Lung (tissue), 17 donors: ENCODE measurements at places on chromosomes 5 and 9.

- no peak for DNase-seq
Observed at GRCh38 chr5:33523208-33523771, 82.5 kb downstream of the TARS1 start.

- no peak for DNase-seq
Observed at GRCh38 chr9:6525326-6526045, 112.5 kb downstream of the UHRF2 start.

DNA sequence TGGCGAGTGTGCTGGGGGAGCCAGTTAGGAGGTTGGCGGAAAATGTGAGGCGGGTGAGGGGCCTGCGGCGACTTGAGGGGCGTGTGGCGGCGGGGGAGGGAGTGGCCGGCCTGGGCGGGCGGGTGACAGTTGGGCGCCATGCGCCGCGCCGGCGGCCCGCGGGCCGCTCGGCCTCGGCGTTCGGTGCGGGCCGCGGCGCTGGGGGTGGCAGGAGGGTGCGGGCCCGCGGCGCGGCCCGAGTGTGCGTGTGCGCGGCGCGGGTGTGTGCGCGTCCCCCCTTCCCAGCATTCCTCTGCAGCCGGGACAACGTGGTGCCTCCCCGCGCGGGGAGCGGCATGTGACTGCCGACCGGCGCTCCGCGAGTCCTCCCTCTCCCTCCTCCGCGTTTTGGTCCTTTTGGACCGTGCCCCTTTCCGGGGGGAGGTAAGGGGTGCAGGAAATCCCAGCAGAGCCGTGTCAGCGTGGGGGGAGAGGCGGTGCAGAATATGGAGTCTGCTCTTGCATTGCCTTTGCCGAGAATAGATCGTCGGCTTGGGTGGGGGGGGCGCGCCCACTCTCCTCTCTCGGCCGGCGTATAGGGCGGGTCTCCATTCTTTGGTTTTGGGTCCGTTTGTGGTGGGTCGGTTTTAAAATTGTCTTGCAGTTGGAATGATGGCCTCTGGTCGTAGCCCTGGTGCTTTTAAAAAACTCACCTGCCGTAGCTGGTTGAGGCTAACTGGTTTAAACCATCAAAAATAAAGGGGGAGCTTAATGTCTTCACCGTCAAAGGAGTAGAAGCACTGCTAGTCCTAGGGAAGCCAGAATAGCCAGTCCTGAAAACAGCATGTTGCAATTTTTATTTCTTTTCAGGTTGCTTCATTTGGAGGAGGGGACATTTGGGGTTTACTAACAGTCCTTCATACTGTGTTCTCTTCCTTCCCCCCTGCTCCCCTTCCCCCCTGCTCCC is 2.0 kb downstream of the LARP1 start:
- peak; percentile 74 for DNase-seq

DNA sequence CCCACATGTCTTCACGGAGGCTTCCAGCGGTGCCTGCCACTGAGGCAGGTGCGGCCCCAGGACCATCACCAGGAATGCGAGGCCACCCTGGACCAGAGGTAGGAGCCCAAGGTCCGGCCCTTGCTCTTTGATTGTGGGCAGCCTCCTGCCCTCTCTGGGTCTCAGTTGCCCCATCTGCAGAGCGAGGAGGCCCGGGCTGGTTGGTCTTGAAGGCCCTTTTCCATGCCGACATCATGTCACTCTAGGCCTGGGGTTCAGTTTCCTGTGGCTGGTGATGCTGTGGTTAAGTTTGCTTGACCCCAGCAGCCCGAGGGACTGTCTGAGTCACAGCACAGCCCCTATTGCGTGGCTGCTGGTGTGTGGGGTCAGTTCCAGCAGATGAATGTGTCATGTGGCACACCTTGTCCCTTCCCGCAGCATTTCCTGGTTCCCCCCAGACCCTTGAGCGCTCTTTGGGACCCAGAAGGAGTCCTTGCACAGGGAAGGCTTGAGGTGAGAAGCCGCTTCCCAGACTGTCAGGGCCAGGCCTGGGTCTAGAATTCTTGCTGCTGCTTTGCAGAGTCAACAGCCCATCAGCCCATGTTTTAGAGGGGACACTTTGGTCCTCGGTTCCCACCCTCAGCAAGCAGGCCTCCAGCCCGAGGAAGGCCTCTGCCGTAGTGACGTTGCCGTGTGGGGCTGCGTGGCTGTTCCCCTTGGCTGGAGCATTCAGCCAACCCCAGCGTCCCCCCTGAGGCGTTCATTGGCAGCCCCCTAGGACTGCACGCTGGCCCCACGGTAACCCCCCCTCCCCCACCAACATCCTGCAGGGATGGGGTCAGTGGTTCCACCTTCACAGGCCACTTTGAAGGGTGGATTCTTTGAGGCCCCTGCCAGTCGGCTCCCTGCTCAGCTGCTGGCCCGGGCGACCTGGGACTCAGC is 31.0 kb upstream of the HMCN2 start:
- DNase-seq, result no peak

DNA sequence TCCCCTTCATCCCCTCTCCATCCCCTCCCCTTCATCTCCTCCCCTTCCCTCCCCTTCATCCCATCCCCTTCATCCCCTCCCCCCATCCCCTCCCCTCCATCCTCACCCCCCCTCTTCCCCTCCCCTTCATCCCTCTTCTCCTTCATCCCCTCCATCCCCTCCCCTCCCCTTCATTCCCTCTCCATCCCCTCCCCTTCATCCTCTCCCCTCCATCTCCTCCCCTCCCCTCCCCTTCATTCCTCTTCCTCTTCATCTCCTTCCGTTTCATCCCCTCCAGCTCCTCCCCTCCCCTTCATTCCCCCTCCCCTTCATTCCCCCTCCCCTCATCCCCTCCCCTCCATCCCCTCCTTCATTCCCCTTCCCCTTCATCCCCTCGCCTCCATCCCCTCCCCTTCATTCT is 40.1 kb downstream of the TARS1 start:
- no peak for DNase-seq

GRCh38 chr5:143318270-143318669 is 85.2 kb downstream of the NR3C1 start:
- no peak for DNase-seq

- no peak for DNase-seq
Observed at GRCh38 chr5:107671742-107672210, 1.0 kb upstream of the EFNA5 start.

- peak; percentile 52 for DNase-seq
Observed at GRCh38 chr5:177301503-177302165, 1.9 kb downstream of the RAB24 start.

DNA sequence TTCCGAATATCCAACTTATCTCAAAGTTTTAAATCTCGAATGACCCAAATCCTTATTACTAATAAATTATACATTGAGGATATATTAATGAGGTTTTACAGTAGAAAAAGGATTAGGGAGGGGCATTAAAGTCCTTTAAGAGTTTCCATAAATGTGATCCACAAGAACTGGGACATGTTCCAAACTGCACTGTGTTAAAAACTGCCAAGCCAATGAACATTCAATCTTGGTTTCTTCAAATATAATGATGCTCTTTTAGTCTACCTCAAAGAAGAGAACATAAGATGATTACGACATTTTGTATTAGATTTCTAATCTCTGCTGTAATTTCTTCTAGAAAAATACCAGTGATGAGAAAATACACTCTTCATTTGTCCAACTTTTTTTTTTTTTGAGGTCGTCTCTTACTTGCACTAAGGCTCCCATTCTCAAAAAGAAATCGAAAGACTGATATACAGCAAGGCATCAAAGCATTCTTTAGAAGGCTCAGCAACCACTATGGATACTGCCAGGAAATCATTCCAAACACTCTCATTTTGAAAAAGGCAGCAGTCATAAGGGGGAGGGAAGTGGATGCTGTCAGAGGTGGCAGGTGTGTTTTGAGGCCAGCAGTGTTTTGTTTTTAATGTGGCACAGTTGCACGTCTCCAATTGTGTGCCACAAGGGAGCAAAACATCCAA is 1.7 kb downstream of the PTAR1 start:
- peak; percentile 82 for DNase-seq

DNA sequence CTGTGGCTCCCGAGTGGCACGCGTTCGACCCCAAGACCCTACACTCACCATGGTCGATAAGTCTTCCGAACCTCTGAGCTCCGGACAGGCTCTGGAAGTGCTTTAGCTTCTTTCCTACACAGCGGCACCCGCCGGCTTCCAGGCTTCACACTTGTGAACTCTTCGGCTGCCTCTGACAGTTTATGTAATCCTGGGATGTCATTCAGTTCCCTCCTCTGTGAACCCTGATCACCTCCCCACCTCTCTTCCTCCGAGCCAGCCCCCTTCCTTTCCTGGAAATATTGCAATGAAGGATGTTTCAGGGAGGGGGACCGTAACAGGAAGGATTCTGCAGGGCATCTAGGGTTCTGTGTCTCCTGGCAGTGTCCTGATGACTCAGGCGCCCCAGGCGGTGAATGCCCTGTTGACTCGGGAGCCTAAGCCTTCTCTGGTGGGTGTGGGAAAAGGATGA is at the start of gene CD14:
Gene CD14, minus strand, starts transcription at position 155 of the 451 bp plus-strand sequence. Its CDS starts 104 bp downstream, at position 51.
- DNase-seq, result no peak

DNA sequence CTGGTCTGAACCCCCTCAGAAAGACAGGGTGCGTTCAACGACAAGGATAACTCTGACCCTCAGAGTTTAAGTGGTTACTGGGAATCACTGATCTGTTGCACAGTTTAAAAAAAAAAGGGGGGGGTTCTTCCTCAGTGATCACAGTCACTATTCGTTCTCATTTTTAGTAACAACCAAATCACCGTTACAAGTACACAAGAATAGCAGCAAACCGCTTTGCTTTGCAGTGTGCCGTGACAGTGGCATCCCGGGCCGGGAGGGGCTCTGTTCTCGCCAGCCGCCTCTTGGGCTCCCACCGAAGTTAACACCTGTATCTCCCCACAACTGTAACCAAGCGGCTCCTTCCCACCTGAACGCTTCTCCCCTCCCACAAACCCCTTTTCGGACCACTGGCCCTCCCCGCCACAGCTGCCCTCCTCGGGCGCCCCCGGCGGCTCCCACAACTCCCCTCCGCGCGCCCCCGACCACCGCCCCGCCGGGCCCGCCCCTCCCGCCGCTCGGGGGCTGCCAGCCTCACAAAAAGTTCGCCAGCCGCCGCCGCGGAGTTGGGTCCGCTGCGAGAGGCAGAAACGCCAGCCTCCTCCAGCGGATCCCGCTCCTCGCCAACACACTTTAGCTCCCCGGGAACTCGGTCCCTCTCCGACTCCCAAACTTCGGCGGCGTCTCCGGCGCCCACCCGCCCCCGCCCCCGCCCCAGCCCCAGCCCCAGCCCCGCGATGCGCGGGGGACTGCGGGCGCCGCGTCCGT is 1.2 kb downstream of the SSBP2 start:
- peak; percentile 50 for DNase-seq

DNA sequence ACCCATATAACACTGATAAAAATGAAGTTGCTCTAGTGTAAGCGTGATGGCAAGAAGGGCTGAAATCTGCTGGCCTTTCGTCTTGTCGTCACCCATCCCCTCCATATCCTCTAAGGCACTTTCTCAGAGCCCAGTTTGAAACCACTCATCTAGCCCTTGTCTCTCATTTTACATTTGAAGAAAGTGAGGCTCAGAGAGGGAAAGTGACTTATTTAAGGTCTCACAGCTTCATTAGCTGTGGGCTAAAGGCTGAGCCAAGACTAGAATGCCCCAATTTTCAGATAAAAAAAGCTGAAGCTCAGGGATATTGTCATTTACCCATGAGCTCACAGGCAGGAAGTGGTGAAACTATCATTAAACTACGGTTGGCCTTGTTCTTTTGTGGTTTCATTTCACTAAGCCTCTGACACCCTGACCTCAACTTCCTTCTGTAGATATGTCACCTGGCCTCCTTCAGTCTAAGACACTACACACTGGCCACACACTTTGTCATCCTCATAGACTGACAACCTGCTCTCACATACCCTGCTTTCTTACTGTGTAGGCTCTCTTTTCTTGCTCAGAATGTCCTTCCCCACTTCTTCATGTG is 176.7 kb upstream of the DMAC1 start:
- DNase-seq, result no peak

GRCh38 chr5:65076251-65076869 is 307.6 kb downstream of the CWC27 start:
- peak; percentile 29 for DNase-seq

DNA sequence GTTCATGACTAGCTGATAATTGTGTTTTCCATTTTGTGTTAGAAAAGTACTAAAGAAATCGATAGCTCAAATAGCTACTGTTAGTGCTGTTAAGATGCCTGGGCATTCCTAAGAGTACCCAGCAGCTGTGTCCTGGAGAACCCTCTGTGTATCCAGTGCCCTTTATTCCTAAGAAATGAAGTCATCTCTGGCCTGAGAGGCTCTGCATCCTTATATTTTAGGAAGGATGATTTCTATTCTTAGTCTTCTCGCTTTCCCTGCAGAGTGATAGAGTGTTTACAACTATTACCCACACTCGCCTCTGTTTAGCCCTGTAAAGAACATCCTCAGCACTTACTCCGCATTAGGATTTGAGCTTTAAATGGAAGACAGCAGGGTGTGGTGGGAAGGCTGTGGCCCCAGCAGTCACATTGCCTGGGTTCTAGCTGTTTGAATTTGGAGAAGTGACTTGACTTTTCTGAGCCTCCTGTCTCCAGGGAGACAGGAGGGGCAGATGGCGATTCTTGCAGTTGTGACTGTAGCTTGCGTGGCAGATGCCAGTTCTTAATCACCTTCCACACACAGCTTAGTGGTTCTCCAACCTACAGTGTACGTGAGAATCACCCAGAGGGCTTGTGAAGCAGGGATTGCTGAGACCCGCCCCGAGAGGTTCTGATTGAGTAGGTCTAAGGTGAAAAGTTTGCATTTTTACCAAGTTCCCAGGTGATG is 177.2 kb upstream of the PITX1 start:
- DNase-seq, result peak; percentile 14

DNA sequence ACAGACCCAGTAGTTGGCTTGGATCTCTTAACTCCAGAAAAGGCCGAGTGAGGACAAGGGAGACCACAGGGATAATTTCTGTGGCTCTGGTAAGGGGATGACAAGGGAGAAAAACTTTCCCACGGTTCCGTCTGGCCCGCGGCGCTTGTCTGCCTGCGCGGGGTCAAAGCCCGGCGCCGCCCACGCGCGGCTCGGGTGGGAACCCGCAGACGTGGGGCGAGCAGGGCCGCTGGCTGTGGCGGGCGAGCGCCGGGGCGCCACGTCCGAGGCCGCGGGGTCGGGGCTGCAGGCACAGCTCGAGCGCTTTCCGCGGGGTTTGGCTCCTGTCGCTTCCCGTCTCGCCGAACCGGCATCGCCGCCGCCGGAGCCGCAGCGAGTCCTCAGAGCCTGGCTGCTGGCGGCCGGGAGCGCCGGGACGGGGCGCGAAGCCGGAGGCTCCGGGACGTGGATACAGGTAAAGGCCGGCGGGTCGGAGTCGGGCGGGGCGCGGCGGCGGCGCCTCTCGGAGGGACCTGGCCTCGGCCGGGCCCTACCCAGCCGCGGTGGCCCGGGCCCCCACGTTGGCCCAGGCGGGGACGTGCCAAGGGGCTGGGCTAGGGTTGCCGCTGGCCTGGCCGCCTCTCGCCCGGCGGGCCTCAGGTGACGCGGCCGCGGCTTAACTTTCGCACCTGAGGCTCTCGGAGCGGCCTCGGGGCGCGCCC is at the start of gene RNF180:
Gene RNF180, plus strand, starts transcription at position 344 of the 701 bp plus-strand sequence. CDS start 34,965 bp downstream, outside the sequence.
- peak; percentile 71 for DNase-seq

- no peak for DNase-seq
Observed at GRCh38 chr5:141717043-141717442, 35.0 kb upstream of the ARAP3 start.

GRCh38 chr5:102481054-102481715 is 17.6 kb downstream of the SLCO6A1 start:
- no peak for DNase-seq

GRCh38 chr5:149609640-149610219 is 28.4 kb downstream of the ARHGEF37 start:
- no peak for DNase-seq

- no peak for DNase-seq
Observed at GRCh38 chr5:128522336-128522735, 15.7 kb downstream of the FBN2 start.
